Activated gamma-delta T cell treated with anti-CD3 and anti-CD28 coated beads, Interleukin-2, amount 50 U/mL, for 16 hours (primary cell): ENCODE measurements at places on chromosomes 11 and 22.

- no peak for DNase-seq
Observed at GRCh38 chr11:74133436-74133835, 37.4 kb downstream of the C2CD3 start.

DNA sequence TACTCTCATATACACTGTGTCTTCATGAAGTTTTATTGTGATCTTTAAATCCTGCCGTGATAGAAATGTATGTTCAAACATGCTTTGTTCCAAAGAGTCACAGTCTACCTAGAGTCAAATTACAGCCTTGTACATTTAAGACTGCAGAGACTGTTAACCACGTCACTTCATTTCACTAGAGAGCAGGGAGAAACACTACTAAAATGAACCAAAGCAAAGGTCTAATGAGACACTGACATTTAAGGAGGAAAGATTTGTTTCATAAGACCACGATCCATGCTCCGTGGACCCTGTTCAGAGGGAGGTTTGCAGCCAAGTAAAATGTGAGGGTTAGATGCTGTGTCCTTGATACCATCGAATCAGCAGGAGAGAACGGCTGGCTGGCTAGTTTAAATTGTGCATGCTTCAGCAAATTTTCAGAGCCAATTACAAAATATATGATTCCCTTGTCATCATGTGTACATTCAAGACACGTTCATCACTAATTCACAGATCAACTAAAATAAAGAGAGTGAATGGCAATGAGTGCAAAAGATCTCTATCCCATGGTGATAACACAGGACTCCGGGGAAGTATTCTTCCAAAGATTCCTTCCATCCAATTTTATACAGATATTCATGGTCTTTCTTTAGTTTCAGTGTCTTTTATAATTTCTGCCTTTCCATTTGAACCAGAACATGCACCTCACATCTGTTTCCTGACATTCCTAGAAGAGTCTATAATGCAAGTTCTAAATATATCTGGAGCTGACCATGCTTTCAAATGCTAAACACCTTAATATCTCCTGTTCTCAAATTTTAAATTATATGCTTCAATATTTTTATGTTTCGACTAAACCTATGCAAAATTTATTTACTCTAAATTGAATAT lies 960.9 kb upstream of the FAT3 start:
- no peak for DNase-seq

- DNase-seq, result no peak
Observed at GRCh38 chr11:75849894-75850293, 34.9 kb downstream of the UVRAG start.

DNA sequence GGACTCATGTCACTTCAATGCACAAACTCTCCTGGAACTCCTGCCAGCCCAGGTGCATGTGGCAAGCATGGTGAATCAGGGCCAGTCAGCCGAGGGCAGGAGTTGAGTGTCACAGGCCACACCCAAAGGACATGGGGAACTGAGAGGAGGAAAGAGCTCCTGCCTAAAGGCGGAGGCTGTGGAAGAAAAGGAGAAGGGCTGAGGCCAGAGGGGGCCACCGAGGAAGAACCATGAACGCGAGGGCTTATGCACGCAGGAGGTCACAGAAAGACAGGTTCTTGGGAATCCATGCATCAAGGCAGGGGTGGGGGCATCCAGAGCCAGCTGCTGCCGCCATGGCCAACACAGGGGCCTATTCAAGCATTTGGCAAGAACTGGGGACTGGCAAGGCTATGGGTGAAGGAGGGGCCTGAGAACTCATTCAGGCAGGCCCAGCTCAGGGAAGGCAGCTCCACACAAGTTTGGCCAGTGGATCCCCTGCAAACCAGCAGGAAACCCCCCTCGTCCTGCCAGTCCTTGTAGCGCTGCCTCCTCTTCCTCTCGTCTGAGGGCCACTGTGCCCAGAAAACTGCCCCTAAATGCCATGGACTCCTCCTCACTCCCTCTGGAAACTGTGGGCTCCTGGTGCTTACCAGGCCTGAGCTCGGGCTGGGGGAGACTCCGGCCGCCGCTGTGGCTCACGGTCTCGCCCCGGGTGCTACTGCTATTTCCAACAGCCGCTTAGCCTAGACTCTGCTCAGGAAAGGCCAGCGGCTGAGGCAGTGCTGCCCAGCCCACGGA lies 15.4 kb downstream of the PPM1F start:
- no peak for DNase-seq

DNA sequence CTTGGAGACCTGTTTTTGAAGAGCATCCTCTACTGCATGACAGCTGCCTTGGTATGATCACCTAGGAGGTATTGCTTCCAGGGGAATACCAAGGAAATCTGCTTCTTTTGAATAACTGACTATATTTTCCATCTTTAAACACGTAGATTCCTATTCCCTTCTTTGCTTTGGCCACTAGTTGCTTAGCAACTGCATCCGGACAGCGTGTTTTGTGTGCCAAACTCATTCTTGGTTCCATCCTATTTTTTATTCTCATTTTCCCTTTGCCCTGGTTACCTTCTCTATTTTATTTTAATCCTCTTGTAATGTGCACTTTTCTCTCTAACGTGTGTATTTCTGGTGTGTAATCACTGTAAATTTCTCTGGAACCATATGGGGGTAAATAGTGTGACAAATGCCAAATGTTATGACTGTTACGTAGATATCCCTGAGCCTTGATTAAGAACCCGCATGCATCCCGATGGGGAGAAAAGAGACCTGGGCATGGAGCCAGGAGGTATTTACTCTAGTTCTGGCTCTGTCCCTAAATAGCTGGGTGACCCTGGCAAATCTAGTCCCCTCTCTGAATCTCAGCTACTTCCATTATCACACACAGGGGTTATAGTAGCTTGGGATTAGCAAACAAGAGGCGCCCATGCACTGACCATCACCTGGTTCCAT lies 241.7 kb downstream of the MIAT start:
- DNase-seq, result no peak

DNA sequence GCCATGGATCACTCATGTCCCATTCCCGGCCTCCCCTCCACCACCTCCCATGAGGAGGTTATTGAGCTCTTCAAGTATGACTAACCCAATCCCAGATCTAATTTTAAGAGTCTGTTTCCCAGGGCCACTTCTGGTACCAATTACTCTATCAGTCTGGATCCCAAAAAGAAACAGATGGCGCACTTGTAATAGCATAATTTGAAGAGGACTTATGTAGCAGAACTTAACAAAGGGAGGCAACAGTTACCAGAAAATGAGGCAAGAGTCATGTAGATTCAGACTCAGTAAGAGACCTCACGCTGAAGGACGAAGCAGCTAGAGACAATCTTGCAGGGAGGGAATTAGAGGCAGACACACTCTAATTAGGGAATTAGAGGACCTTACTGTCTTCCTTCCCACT lies 46.9 kb downstream of the DDX6 start:
- no peak for DNase-seq

GRCh38 chr11:911031-911889 lies 650 bp upstream of the CHID1 start:
- no peak for DNase-seq

DNA sequence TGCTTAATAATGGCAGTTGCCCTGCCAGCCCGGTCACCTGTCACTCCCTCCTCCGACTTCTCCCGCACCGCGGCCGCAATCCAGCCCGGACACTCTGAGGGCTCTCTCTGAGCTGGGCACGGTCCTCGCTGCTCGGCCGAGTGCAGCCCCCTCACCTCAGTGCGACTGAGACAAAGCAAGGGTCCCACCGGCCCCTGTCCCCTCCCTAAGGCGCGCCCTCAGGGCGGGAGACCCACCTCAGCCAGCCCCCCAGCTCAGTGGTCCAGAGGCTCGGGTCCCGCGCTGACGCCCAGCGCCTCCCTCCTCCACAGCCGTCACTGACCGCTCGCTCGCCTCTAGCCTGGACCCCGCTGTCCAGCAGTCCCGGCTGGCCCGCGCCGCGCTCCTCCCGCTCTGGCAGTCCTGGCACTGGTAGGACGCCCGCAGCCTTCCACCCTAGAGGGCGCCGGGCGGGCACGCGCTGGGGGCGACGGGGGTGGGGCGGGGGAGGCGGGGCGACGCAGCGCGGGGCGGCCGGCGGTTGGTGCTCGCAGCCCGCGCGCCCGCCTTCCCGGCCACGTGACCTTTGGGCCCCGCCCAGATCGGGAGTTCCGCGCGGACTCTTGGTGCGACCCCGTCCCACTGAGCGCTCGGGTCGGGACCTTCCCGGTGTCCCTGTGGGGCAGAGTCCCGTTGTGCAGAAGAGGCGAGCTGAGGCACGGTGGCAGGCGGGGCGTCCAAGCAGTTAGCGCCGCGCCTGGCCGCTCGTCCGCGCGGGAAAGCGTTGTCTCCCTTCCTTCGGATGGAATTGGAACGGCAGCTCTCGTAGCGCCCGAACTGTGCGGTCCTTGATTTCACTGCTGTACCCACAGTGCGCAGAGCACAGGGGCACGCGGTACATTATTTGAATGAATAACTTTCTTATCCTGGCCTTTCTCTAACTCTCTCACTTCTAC lies 7.8 kb upstream of the L3MBTL2 start:
- DNase-seq, result peak; percentile 76

GRCh38 chr11:113372309-113372708 lies 15.3 kb upstream of the ANKK1 start:
- DNase-seq, result no peak

DNA sequence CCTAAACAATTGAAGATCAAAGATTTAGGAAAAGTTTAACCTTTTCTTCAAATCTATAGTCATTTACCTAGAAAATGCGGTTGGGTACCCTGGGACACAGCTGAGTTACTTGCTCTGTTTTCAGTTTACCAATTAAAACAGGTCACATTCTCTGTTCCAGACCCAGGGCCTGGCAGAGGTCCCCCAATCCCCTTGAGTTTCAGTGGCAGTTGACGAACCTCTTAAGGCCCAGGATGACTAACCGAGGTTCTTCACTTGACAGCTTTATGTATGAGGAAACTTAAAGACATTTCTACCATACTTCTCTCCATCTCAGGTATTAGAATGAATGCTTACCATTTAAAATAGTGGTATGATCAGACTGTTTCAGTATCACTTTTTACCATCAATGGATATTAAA lies 16.3 kb downstream of the LDHAL6A start:
- DNase-seq, result no peak

DNA sequence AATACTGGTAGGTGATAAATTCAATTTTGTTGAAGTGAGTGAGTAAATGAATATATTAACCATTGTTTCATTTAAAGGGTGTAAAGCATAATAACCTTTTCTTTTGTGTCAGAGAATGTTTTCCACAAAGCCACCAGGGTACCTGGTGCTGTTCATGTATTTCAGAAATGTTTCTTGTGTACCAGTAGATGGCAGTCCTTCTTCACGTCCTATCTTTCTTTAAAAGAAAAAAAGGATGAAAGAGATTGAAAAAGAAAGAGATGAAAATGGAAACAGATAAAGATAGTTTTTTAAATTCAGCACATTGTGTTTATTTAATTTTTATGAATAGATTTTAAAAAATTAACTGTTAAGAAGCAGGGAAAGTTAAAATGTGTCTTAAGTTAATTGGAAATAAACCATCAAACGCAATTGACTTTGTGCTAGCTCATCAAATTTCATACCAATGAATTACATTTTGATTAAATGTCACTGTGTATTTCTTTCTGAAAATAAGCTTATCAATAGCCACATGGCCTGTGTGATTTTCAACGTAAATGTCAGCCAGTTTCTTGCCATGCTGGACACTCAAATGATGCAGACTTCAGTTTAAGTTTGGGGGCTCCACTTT lies 65.5 kb upstream of the CHORDC1 start:
- DNase-seq, result no peak

- no peak for DNase-seq
Observed at GRCh38 chr11:73142128-73142377, at the start of gene FCHSD2. Gene FCHSD2 (minus strand): TSS chr11:73142318. CDS start chr11:73141877, 441 bp downstream.

GRCh38 chr22:43901976-43902643 lies 10.3 kb upstream of the PNPLA5 start:
- DNase-seq, result no peak

GRCh38 chr11:119789766-119790407 lies 60.9 kb upstream of the NECTIN1 start:
- no peak for DNase-seq

DNA sequence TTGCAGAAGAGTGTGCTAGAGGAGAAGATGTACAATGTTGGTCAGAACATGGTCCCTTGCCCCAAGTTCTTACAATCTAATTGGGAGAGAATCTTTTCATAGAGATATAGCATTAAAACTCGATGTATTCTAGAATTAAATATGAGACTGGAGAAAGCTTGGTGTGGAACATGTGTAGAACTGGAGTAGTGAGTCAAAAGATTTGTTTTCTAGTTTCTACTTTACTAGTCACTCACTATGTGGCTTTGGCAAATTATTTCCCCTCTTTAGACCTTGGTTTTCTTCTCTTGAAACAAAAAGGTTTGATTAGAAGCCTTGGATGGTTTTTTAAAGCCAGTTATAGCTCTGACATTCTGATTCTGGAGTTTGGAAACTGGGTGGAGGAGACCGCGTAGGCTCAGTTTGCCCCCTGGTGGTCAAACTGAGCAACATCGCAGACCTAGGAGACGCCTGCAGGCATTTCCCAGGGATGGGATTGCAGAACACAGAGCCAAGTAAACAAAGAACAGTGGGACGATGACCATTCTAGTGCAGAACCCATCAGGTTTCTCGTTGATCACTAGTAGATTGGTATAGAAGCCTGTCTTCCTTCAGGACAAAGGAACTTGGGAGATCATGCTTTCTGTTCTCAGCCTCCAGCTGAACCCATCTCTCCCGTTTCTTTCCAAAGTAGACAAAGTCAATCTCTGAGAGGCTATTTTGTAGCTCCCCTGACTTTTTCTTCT lies 8.5 kb upstream of the CHRDL2 start:
- DNase-seq, result peak; percentile 26

DNA sequence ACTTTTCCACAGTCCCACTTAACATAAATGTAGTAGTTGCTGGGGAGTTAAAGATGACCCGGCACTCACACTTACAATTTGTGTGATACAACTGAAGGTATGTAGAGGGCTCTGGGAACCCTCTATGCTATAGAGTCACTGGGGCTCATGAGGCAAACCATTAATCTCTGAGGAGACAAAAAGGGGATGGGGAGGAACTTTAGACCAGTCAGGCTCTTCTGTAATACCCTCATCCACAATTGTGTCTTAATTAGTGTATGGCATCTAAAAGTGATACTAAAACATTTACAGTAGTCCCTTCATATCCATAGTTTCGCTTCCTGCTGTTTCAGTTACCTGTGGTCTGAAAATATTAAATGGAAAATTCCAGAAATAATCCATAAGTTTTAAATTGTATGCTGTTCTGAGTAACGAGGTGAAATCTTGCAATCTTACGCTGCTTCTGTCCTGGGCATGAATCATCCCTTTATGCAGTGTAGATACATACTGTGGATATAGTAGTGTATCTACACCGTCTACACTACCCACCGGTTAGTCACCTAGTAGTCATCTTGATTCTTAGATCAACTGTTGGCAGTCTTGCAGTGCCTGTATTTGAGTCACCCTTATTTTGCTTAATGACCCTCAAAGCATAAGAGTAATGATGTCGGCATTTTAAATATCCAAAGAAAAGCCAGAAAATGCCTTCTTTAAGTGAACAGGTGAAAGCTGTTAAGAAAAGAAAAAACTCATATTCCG lies 12.2 kb downstream of the CBL start:
- no peak for DNase-seq

- DNase-seq, result no peak
Observed at GRCh38 chr11:76119032-76119431, 87.3 kb downstream of the WNT11 start.
